T-helper 1 cell treated with Interleukin-12 subunit alpha and Interleukin-12 subunit beta and Interleukin-4 antibody, amounts not matched to agents 30 ng/mL and 1 ng/mL, for 36 hours (primary cell): ENCODE measurements at places on chromosomes 1 and 21. TPM values are rescaled to one million over a fixed set of nuclear protein-coding genes. Genes with fewer than 3 reads are reported as not detected.

Gene MAB21L3
- not detected in 2 replicates for total RNA-seq

Gene LCE2A
- not detected in 2 replicates for total RNA-seq

Gene TMED5
- 57.1 and 59.4 TPM in 2 replicates for total RNA-seq

Gene CD2
- total RNA-seq: 488 and 495 TPM in 2 replicates

Gene KPRP
- not detected in 2 replicates for total RNA-seq

Gene JUN
- 75.9 and 77.1 TPM in 2 replicates for total RNA-seq

Gene ZBTB8OS
- total RNA-seq: 48.8 and 64.5 TPM in 2 replicates

Gene CA6
- total RNA-seq: 1.9 and 2.3 TPM in 2 replicates

Gene SLFNL1
- 0.20 and 0.34 TPM in 2 replicates for total RNA-seq

Gene AKNAD1
- not detected in 2 replicates for total RNA-seq

Gene OSCP1
- total RNA-seq: 0.41 TPM in 1 of 2 replicates, not detected in the other
